Osteocyte (in vitro differentiated cells): ENCODE measurements at places on chromosomes 5 and 9. TPM values are rescaled to one million over a fixed set of nuclear protein-coding genes. Genes with fewer than 3 reads are reported as not detected.

DNA sequence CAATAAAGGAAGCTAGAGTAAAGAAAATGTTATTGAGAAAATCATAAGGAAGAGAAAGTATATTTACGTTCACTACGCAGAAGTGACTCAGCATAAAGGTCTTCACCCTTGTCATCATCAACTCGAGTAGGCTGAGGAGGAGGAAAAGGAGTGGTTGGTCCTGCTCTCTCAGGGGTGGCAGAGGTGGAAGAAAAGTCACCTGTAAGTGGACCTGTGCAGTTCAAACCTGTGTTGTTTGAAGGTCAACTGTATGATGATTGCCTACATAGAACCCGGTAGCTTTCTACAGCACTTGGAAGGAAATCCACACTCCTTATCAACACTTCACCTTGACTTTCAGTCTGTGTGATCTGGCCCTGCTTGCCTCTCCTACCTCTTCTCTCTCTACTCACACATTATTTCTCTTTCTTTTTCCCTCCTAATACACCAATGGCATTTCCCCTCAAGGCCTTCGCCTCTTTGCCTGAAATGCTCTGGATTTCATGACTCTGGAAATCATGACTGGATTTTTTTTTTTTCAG lies 109.3 kb upstream of the CPEB4 start:
- DNase-seq, result no peak

- no peak for DNase-seq
Observed at GRCh38 chr5:128427921-128428320, 110.1 kb downstream of the FBN2 start.

DNA sequence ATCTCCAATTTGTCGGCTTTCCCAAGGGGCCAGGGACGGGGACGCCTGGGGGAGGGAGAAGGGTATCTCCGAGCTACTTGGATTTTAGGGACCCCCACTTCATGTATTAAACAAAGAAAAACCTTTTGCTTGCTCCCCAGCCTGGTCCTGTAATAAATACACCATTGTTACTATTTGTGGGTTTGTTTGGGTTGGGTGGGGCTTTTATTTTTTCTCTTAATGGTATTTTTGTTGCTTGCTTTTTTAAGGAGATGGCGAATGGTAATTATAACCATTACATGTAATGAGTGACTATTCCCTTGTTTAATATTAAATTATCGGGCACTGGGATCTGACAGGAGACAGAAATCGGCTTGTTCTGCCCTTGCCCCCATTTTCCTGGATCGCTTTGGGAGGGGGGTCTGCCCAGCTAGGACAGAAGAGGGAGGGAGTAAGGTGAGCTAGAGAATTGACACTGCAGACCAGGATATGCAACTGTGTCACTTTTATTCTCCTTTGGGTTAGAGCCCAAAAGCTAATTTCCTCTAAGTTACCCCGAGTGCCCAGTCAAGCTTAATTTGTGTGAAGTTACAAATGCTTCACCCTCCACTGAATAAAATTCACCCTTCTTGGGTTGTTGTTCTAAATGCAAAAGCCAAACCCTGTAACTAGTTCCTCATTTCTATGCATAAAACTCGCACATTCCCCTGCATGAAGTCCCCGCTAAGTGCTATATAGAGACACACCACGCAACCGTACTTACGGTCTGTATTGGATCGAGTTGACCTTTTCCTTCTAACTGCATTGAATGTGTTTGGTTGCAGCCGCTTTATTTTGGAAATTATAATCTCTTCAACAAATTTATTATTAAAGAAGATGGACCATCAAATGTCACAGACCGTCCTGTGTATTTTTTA lies 1.6 kb upstream of the ZNF608 start:
- no peak for DNase-seq

DNA sequence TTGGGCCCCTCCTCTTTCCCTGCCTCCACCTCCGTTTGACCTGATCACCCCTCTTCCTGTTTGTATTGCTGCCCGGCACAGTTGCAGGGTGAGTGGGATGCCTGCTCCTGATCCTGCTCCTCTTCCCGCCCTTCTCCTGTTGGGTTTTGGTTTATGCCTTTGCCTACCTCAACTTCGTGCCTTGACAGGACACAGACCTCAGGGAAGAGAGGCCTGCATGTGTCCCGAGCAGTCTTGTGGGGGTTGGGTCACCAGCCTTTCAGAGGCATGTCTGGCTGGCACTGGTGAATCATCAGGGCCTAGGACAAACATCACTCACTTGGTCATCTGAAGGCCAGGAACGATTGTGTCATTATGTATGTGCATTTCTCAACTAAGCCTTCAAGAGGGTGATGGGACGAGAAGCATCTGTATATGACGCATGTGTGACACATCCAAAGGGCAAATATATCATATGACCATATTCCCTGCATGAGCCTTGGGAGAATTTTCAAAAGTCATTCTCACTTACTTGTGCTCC lies 56.9 kb downstream of the NPR3 start:
- no peak for DNase-seq

- DNase-seq, result no peak
Observed at GRCh38 chr5:66122379-66123034, 21.6 kb upstream of the SREK1 start.

DNA sequence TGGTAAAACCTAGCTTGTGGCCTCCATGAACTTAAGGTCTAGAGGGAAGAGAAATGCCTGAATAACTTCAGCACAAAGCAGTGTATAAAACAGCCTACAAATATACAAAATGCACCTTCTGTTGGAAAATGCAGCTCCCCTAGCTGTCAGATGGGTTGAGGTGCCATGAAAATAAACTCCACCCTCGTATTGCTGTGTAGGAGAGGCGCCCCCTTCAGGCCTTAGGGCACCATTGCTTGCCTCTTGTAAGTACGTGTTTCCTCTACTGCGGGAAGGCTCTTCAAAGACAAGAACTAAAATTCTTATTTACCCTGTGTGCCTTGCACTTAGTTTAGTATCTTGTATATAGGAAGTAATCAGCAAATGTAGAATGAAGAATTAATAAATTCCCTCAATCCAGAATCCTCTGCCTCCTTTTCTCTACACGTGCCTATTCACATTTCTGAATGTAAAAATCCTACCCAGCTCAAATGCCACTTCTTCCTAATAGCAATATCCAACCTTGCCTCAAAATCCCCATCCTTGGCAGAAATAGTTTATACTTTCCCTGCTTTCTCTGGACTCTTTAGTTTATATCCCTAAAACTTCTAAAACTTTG lies 393.7 kb upstream of the PDE4D start:
- no peak for DNase-seq

DNA sequence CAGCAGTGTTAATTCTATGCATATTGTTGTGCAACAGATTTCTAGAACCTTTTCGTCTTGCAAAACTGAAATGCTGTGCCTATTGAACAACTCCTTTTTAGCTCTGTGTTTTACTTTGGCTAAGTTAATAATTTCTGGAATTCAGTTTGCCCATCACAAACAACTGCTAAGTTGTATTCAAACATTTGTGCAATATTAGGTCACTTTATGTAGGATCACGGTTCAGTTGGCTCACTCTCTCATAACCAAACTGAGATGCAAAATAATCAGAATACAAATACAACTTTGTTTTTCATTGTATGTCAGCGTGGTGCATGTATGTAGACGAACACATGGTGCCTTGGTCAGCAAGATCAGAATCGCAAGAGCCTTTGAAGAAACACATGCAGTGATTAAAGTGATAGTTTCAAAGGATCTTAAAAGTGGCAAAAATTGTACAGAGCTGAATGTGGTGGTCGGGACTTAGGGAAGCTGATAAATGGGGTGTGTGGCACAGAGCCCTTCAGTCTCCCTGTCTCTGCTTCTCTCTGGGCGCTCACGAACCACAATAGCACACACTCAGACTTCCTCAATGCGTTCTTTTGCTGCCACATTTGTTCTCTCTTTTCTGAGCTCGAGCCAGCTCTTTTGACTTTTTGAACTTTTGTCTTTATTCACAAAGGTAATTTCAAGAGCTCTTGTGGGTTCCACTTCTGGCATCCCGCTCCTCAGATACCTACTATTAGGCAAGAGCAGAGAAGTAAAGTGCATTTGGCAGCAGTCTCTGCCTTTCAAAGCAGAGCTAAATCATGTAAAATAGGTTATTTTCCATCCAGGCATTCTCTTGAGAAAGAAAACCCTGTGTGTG lies 112.4 kb upstream of the CTSL start:
- DNase-seq, result no peak

DNA sequence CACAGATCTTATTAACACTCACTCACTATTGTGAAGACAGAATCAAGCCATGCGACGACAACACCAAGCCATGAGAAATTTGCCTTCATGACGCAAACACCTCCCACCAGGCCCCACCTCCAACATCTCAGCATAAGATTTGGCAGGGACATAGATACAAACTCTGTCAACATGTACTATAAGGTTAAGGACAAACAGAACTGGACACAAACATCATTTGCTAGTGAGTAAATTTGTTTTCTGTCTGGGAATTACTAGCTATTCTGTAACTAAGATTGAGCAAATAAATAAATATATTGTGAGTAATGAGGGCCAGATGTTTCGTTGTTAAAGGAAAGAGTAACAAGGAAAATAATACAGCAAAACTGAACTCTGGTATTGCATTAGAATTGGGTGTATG lies 15.7 kb upstream of the KCNN2 start:
- no peak for DNase-seq

GRCh38 chr9:130692321-130692720 lies 1.3 kb upstream of the EXOSC2 start:
- DNase-seq, result no peak

GRCh38 chr9:122222791-122223190 lies 6.0 kb downstream of the LHX6 start:
- DNase-seq, result no peak

GRCh38 chr5:57442080-57442839 lies 40.4 kb downstream of the ACTBL2 start:
- DNase-seq, result no peak

SMC2 gene
- total RNA-seq, result 11.7 and 13.1 TPM in 2 replicates

IL31RA gene
- total RNA-seq, result 0.29 TPM in 1 of 2 replicates, not detected in the other
